GM12865 (cell line): ENCODE measurements at places on chromosomes 12 and 14.

DNA sequence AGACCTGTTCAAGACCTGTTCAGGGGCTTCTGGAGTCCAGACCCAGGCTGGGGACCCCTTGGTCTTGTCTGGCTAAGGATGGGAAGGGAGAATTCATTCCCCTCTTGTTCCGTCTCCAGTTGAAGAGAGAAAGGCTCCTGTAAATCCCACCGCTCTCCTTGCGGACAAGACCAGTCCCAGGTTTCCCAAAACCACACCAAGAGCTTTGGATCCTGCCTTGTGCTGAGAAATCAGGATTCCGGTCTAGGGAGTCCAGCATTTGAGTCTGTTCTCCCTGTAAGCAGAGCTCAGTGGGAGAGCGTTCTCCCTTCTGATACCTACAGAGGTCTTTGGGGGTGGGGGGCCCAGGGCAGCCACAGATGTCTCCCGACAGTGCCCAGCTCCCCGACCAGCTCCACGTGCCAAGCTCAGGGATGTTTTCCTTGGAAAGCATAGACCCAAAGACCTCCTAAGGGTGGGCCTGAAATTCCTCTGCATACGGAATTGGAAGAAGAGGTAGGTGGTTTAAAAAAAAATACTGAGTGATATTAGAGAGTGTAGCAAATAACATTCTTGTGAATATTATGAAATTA, 1.9 kb downstream of the HOXC13 start:
- DNase-seq: no peak

- DNase-seq: no peak
These were observed 92.0 kb upstream of the SLC38A4 start for GRCh38 chr12:46917821-46918220.

DNA sequence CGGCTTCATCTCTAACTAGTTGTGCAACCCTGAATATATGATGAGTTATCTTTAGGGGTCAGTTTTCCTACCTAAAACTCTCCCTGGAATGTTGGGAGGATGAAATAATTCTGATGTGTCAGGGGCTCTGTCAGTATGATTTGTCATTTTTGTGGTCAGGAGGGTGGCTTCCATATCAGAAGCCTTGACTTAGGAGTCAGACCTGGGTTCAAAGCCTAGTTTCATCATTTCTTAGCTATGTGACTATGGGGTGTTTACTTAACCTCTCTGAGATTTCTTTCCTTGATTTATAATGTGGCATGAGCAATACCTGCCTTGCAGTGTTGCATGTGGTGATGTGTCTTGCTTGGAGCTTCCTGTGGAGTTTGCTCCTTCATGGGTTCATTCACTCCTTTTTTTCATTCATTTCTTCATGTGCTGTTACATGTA, 146.8 kb downstream of the CHST11 start:
- DNase-seq: no peak

- DNase-seq: no peak
These were observed 490.4 kb upstream of the ATP2B1 start for GRCh38 chr12:90199006-90199405.

GRCh38 chr12:76018672-76019071, 12.9 kb downstream of the PHLDA1 start:
- no peak for DNase-seq
